ENCODE measurements at places on chromosomes 11 and 22. TPM values are rescaled to one million over a fixed set of nuclear protein-coding genes. Genes with fewer than 3 reads are reported as not detected.
A peak's percentile ranks its signal among the peaks of the same experiment; 100 is the strongest.

- H3K27me3 ChIP-seq: no peaks in the 10 kb centered on the region
- DNase-seq: no peak
- no peak overlapping the region for H3K27ac ChIP-seq
- no peak overlapping the region for H3K4me3 ChIP-seq
- no peaks in the 10 kb centered on the region for H3K4me1 ChIP-seq
- H3K36me3 ChIP-seq: peaks cover 100% of the 10 kb centered on the region
These were observed 10.7 kb downstream of the DGCR8 start for GRCh38 chr22:20090730-20091240.

The GRK3 gene
- total RNA-seq: 6.3 TPM

The MFRP gene
- not detected for total RNA-seq

The ACER3 gene
- total RNA-seq: 13.9 TPM

- H3K4me3 ChIP-seq: no peak overlapping the region
- no peaks in the 10 kb centered on the region for H3K27me3 ChIP-seq
- H3K4me1 ChIP-seq: no peaks in the 10 kb centered on the region
- no peaks in the 10 kb centered on the region for H3K36me3 ChIP-seq
- no peak for DNase-seq
These were observed 19.7 kb upstream of the PDGFB start for GRCh38 chr22:39264349-39265038.

DNA sequence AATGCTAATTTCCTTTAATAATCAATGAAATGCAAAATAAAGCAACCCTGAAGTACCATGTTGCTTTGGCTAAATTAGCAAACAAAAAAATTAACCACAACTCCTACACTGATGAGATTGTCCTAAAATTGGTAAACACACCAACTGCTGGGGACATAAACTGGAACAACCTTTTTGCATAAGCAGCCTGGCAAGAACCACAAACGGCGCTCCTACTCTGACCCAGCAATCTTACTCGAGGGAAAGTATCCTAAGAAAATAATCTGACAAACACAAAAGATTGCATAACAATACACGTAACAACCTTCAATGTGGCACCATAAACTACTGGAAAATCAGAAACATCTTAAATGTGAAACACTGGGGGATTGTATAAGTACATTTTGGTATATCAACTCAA lies 189.8 kb upstream of the PITPNB start:
- H3K27me3 ChIP-seq: no peaks in the 10 kb centered on the region
- H3K4me3 ChIP-seq: no peak overlapping the region
- no peaks in the 10 kb centered on the region for H3K36me3 ChIP-seq
- H3K4me1 ChIP-seq: no peaks in the 10 kb centered on the region
- DNase-seq: no peak

The OR5P2 gene
- total RNA-seq: 0.16 TPM

DNA sequence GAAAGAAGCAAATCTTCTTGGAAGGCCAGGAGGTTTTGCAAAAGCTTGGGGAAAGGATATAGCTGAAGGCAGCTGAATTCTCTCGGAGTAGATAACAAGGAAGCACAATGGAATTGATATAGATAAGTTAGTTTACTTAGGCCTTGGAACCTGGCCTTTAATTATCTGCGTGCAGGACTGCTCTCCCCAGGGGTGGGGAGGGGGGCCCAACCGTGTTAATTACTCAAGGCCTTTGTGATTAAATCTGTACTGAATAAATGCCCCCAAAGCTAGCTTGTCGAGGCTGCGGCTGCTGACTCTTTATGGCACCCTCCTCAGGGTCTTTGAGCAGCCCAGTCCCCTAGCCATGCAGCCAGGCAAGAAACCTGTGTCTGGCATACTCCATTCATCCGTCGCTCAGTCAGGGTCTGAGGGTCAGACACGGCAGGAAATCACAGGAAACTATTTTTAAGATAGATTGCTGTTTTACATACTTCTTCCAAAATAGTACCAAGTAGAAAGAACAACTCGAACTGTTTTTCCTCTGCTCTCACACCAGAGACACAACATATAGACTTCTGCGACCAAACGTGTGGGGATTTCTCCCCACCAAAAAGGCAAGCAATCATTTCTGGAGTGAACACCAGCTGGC lies 36.5 kb downstream of the MS4A2 start:
- H3K4me3 ChIP-seq: no peak overlapping the region
- no peaks in the 10 kb centered on the region for H3K4me1 ChIP-seq

DNA sequence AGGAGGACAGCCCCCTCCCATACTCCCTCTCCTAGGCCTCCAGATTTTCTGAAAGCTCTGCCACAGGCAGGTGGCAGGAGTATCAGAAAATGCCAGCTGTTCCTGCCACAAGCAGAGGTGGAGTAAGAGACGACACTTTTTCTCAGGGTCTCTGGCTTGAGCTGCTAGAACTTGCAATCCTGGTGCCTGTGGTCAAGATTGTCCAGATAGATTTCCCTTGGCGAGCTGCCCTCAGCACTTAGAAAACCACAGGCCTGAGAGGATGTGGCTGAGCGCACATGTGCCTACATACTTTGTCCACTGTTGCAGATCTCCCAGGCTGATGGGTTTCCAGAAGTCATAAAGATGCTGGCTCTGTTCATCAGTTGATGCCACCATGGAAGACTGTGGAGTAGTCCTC lies 65.7 kb upstream of the NAV2 start:
- peak; percentile 22 for DNase-seq
- no peaks in the 10 kb centered on the region for H3K27me3 ChIP-seq
- no peak overlapping the region for H3K4me3 ChIP-seq
- no peaks in the 10 kb centered on the region for H3K36me3 ChIP-seq
- H3K4me1 ChIP-seq: peaks cover 7% of the 10 kb centered on the region

- no peaks in the 10 kb centered on the region for H3K36me3 ChIP-seq
- no peak for DNase-seq
- H3K27ac ChIP-seq: no peak overlapping the region
- H3K4me3 ChIP-seq: no peak overlapping the region
- H3K4me1 ChIP-seq: no peaks in the 10 kb centered on the region
These were observed 64.5 kb upstream of the PHOX2A start for GRCh38 chr11:72308226-72309073.

DNA sequence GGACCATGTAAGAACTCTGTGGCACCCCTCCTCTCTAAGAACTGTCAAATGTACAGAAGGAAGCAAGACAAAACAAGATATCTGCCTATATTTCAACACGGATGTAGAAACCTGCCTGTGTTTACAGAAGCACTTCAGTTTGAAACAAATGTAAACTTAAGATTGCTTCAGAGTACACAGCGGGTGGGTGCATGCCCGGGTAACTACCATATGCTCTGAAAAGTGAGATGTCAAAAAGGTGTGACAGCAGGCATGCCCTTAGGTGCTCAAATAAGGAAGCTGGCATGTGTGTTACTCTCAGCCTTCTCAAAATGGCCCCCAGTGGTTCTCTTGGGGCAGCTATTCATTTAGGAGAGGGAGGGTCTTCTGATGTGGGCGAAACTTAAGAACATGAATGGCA lies 5.2 kb downstream of the ACP2 start:
- H3K4me3 ChIP-seq: no peak overlapping the region
- peaks cover 9% of the 10 kb centered on the region for H3K4me1 ChIP-seq
- H3K36me3 ChIP-seq: peaks cover 91% of the 10 kb centered on the region
- DNase-seq: no peak
- H3K27ac ChIP-seq: no peak overlapping the region

DNA sequence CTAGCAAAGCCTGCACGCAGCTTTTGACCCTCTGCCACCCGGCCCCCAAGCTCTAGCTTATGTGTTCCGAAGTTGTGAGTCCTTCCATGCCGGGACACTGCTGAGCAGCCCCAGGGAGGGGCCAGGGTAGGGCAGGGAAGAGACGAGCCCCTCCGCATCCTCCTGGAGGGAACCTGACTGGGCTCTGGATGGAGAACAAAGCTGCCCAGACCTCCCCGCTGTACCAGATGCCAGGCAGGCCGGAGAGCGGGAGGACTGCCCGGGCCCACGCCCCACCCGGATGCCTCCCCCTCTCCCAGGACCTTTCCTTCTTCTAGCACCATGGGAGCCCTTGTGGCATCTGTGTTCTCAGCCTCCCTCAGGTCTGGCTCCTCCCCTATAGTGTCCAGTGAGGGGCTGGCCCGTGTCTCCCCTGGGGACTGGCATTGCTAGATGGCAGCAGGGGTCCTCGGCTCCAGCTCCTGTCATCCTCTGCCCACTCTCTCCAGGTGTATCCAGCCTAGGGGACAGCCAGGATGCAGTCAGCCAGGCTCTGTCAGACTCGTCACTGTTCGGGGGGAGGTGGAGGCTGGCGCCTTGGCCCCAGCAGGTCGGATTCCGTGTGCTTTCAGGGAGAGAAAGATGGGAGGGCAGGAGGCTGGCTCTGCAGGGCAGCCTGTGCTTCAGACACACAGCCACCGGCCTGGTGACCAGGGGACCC lies 46.1 kb downstream of the ALX4 start:
- H3K36me3 ChIP-seq: peaks cover 88% of the 10 kb centered on the region
- no peak for DNase-seq
- H3K27ac ChIP-seq: no peak overlapping the region
- peaks cover 13% of the 10 kb centered on the region for H3K4me1 ChIP-seq

The OR5B21 gene
- total RNA-seq: not detected

DNA sequence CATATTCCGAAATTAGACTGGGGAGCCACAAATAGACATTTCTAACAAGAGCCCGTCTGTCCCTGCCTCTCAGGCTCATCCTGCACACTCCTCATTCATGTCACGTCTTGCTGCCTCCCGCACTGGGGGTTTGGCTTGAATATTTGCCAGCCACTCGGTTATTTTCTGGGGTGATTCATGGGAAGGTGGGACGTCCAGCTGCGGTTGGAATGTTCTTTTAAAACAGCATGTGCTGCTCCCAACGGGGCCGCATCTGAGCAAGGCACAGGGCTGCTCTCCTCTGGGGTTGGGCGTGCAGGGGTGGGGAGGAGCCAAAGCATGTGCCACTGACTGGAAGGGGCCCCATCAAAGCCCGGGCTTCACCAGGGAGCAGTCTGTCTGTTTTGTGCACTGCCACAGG lies 25.9 kb upstream of the SLC5A4 start:
- DNase-seq: no peak
- no peak overlapping the region for H3K27ac ChIP-seq
- H3K27me3 ChIP-seq: peaks cover 2% of the 10 kb centered on the region
- H3K36me3 ChIP-seq: no peaks in the 10 kb centered on the region
- no peaks in the 10 kb centered on the region for H3K4me1 ChIP-seq

DNA sequence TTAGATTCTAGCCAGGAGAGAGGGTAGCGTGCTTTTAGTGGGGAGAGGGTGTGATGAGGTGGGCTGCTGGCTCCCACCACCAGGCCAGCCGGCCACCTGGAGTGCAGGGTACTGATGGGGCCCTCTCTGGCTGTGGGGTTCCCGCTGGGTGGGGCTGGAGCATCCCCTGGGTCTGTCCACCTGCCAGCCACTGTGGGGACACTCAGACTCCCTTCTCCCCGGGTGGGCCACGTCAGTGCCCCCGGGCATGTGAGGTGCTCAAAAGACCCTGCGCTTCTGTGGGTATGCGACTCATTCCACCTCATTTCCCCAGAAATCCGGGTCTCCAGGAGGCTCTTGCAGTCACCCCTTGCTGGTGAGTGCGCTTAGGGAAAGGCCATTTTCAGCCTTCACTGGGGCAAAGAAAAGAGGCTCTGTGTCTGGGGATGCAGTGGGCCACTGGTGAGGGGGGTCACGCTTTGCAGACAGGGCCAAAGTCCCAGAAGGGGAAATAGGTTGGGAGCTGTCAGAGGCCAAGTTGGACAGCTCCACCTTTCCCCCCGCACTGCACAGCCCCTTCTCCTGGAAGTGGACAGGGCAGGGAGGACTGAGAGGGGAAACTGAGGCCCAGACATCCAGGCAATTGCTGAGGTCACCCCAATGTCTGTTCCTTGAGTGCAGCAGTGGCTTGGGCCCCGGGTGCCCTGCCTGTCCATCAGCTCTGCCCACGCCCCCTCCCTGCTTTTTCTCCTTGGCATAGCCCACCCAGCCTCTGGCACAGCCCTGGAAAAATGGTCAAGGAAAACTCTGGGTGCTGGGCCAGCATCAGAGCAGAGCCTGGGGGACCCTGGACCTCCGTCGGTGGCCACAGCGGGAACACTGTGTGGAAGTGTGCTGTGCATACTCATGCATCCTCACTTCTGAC lies 53.3 kb downstream of the TPCN2 start:
- no peaks in the 10 kb centered on the region for H3K27me3 ChIP-seq
- no peak for DNase-seq
- H3K4me1 ChIP-seq: peaks cover 26% of the 10 kb centered on the region
- H3K36me3 ChIP-seq: no peaks in the 10 kb centered on the region

The PATE2 gene
- 0.50 TPM for total RNA-seq

- H3K36me3 ChIP-seq: no peaks in the 10 kb centered on the region
- no peak for DNase-seq
- H3K27ac ChIP-seq: no peak overlapping the region
These were observed 96.0 kb downstream of the WNT7B start for GRCh38 chr22:45880716-45881523.

- no peak overlapping the region for H3K27ac ChIP-seq
- no peak overlapping the region for H3K4me3 ChIP-seq
- peak; percentile 41 for DNase-seq
- no peaks in the 10 kb centered on the region for H3K27me3 ChIP-seq
- H3K4me1 ChIP-seq: peaks cover 4% of the 10 kb centered on the region
These were observed 10.0 kb upstream of the TMEM191C start for GRCh38 chr22:21457023-21457787.

- peaks cover 7% of the 10 kb centered on the region for H3K4me1 ChIP-seq
- no peak for DNase-seq
- H3K36me3 ChIP-seq: no peaks in the 10 kb centered on the region
- no peak within 1 kb of the TSS for H3K27ac ChIP-seq
These were observed at the start of gene OSM for GRCh38 chr22:30266445-30267381. Gene OSM (minus strand): TSS chr22:30266851. CDS start chr22:30266799, 52 bp downstream.

The MS4A14 gene
- not detected for total RNA-seq

- peaks cover 74% of the 10 kb centered on the region for H3K36me3 ChIP-seq
- H3K4me3 ChIP-seq: no peak overlapping the region
- no peaks in the 10 kb centered on the region for H3K27me3 ChIP-seq
- H3K27ac ChIP-seq: no peak overlapping the region
- peaks cover 33% of the 10 kb centered on the region for H3K4me1 ChIP-seq
These were observed 2.4 kb downstream of the GNB1L start for GRCh38 chr22:19852177-19852781.

DNA sequence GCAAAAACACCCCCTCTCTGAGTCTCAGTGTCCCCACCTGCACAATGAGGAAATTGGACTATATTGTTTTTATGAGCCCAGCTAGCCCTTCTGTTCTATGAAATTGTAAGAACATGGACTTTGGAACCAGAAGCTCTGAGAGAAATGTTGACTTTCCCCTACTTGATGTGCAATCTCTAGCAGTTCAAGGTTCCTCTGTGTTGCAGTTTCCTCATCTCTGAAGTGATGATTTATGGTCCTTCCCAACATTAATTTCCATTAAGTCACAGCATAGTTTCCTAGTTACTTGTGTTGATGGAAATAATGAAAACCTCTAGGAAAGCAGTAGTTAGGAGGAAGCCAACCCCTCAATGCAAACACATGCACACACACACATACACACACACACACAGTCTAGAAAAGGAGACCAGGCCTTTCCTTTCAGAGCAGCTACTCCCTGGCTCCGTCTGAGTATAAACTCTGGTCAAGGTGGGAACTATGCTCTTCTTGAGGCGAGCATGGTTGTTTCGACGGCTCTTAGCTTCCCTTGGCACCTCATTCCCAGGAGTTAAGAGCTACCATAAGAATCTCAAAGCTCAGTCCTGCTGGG lies 518.4 kb downstream of the SOX6 start:
- no peak overlapping the region for H3K27ac ChIP-seq
- peaks cover 2% of the 10 kb centered on the region for H3K4me1 ChIP-seq
- no peak for DNase-seq
- no peaks in the 10 kb centered on the region for H3K36me3 ChIP-seq
- H3K27me3 ChIP-seq: no peaks in the 10 kb centered on the region

- H3K27ac ChIP-seq: no peak overlapping the region
- H3K27me3 ChIP-seq: no peaks in the 10 kb centered on the region
- peaks cover 48% of the 10 kb centered on the region for H3K4me1 ChIP-seq
- H3K4me3 ChIP-seq: no peak overlapping the region
These were observed 19.0 kb upstream of the THRSP start for GRCh38 chr11:78044706-78045105.

GRCh38 chr11:113213549-113213948 lies 100.8 kb upstream of the TTC12 start:
- H3K4me1 ChIP-seq: no peaks in the 10 kb centered on the region
- H3K36me3 ChIP-seq: no peaks in the 10 kb centered on the region
- no peaks in the 10 kb centered on the region for H3K27me3 ChIP-seq
- DNase-seq: no peak

Measured in SJSA1 (cell line).